ENCODE measurements at places on chromosomes 11 and 22.
A peak's percentile ranks its signal among the peaks of the same experiment; 100 is the strongest.

DNA sequence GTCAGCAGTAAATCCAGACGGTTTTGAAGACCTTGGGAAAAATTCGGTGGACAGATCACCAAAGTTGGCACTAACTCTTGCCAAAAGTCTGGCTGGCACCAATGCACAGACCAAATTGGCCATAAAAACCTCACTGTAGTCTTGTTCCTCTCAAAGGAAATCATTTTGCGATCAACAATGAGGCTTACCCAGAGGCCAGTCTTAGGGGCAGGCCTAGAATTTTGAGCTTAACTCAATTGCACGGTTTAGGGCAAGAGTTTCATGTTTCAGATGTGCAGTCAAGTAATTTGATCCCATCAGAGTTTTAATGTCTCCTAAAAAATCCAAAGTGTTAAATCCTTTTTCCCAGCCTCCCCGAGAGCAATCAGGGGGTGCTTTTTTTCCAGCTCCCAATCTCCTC lies 19.0 kb downstream of the MPPED2 start:
- no peak for DNase-seq

- DNase-seq = no peak
Measured at GRCh38 chr22:43500792-43501785, 89.3 kb downstream of the MPPED1 start.

- DNase-seq = no peak
Measured at GRCh38 chr11:20474882-20475517, 87.5 kb downstream of the PRMT3 start.

- no peak for DNase-seq
Measured at GRCh38 chr22:24833881-24834495, 28.0 kb downstream of the SGSM1 start.

- DNase-seq = no peak
Measured at GRCh38 chr11:16338393-16338792, 18.0 kb downstream of the SOX6 start.

DNA sequence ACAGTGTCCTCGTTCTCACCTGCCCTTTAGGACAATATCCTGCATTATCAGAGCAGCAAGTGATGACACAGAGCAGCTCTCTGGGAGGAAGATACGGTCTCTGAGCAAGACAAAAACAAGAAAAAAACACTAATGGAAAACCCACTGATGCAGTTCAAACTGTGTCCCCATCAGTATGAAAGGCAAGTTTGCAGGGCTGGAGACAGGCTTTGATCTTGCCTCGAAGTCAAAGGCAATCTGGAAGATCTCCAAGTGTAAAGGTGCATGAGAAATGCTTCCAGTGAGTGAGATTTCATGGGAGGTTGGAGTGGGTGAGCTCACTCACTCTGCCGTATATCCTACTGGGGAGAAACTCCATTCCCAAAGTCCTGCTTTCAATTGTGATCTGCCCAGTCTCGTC lies 157.5 kb downstream of the KIRREL3 start:
- no peak for DNase-seq

- DNase-seq = no peak
Measured at GRCh38 chr11:11528986-11529385, 92.8 kb downstream of the GALNT18 start.

DNA sequence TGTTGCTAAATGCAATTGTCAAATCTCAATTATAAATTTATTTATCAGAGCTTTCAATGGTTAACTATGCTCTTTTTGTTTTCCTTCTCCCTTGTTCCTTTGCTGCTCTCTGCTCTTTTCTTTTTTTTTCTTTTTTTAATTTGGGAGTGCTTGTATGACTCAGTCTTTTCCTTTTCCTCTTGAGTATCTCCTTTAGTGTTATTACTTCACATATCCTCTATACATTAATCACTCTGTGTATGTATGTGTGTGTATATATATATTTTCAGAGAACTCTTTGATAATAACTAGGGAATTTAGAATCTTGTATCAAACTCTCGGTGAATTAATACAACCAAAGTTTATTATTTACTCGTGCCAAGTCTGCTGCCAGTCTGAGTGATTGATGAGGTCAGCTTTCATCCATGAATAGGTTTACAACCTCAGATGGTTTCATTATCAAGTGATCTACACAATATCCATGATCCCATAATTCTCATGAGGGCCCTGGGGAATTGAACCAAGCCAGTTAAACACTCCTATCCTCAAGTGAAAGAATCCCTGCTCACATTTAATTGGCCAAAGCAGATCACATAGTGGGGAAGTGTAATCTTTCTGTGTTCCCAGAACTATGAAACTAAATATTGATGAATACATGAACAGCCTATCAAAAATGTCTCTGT lies 743.4 kb upstream of the CNTN5 start:
- DNase-seq = no peak

DNA sequence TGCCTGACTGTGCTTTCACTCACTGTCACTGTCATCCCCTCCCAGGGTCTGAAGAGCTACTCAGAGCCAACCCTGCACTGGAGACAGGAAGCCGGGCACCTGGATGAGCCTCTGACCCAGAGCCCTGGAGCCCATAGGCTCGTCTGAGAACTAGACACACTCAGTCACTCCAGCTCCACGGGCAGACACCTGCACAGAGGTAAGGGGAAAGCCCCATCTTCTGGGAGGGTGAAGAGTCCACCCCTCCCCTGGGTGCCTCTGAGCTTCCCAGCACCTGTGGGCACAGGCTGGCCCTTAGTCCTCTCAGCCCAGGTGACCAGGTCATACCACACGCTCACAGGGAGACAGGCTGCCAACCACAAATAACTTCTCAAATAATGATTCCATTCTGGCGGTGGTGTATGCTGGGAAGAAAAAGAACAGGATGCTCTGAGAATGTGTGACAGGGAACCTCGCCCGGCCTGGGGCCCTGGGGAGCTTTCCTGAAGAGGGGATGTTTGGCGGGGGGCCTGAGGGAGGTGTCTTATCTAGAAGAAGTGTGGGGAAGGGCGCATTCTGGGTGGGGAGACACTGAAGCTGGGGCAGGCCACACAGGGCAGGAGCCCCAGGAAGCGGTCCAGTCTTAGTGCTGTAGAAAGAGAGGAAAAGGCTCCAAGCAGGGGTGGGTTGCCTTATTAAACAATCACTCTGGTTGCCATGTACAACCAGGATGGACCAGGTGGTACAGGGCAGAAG lies 5.3 kb downstream of the CCDC157 start:
- no peak for DNase-seq

GRCh38 chr11:116792869-116793771 lies 1.4 kb upstream of the APOA5 start:
- DNase-seq = peak; percentile 92

GRCh38 chr11:1442163-1442562 lies 44.4 kb downstream of the MOB2 start:
- no peak for DNase-seq

DNA sequence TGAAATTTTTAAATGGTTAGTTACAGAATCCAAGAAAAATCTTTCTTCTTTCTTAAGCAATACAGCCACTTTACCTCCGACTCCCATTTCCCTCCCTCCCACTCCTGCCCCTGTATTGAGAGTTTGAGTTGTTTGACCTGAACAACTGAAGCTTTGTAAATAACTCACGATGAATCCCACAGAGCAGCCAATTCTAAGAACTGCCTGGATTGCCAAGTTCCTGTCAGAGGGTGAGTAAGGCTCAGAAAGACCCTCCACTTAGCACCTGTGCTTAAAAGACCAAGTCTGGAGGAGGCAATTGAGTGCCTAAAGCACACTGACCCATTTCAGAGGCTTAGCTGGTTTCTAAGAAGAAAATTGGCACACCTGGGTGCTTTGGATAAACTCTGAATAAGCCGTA lies 158.5 kb downstream of the MSANTD4 start:
- DNase-seq = no peak

DNA sequence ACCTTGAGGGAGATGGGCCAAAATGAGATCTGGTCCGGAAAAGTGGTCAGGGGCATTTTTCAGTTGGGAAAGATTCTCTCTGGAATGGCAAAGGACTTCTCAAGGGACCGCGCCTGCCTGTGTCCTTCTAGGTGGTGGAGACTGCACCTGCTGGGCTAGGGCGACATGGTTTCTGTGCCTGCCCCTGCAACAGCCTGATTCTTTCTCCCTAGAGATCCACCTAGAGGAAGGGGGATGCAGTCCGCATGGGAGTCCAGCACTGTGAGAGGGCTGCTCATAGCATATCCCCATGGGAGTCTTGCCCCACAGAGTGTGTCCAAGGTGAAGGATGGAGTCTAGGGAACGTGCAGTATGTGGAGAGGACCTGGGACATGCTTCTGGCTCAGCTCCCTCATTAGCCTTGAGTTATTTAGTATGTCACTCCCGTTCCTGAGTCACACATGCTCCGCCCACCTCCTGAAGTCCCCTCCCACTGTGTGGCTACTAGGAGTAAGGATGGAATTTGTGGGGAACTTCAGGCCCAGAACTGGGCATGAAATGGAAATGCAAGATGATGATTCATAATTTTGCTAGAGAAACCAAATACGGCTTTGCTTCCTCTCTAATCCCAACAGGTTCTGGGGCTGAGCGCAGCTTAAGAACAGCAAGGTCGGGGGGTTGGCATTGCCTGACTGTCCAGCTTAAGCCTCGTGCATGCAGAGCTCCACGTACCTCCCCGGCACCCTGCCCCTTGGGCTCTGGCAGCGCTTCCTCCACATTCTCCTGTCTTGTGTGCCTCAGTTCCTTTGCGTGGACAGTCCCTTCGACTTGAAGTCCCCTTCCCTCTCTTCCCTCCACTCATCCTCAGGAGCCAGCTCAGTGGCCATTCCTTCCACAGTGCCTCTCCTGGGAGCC lies 35.0 kb downstream of the GRIK4 start:
- DNase-seq = peak; percentile 97

GRCh38 chr11:100273066-100273815 lies 413.8 kb upstream of the ARHGAP42 start:
- DNase-seq = no peak

- DNase-seq = peak; percentile 97
Measured at GRCh38 chr22:35629406-35630216, 12.5 kb upstream of the MB start.

- DNase-seq = no peak
Measured at GRCh38 chr22:48320683-48321451, 1506.8 kb downstream of the BRD1 start.

GRCh38 chr22:46763051-46763705 lies 728 bp downstream of the TBC1D22A start:
- no peak for DNase-seq

GRCh38 chr11:95187723-95188122 lies 43.3 kb downstream of the SESN3 start:
- DNase-seq = no peak

DNA sequence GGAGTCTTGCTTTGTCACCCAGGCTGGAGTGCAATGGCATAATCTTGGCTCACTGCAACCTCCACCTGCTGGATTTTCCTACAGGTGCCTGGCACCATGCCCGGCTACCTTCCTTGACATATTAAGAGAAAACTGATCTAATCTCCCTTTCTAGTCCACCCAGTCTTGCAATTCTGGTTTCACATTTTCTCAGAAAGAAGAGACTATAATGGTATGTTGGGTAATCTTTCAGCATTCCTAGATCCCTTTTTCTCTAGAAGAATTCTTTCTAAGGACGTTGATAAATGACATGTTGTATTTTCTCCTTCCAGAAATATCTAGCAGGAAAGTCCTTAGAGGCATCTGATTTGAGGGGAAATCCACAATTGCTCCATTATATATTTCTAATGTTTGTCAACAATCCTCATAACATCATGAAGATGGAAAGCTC lies 10.4 kb upstream of the HSPA8 start:
- DNase-seq = peak; percentile 82

DNA sequence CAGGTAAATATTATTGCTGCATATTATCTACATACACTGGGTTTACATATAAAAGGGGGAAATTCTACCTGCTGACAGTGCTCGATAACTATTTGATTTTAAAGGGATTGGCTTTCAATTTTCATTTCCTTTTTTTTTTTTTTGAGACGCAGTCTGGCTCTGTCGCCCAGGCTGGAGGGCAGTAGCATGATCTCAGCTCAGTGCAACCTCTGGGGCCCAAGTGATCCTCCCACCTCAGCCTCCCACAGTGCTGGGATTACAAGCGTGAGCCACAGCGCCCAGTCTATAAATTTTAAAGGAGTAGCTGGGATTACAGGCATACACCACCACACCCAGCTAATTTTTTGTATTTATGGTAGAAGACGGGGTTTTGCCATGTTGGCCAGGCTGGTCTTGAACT lies 3.2 kb upstream of the PCF11 start:
- DNase-seq = no peak

DNA sequence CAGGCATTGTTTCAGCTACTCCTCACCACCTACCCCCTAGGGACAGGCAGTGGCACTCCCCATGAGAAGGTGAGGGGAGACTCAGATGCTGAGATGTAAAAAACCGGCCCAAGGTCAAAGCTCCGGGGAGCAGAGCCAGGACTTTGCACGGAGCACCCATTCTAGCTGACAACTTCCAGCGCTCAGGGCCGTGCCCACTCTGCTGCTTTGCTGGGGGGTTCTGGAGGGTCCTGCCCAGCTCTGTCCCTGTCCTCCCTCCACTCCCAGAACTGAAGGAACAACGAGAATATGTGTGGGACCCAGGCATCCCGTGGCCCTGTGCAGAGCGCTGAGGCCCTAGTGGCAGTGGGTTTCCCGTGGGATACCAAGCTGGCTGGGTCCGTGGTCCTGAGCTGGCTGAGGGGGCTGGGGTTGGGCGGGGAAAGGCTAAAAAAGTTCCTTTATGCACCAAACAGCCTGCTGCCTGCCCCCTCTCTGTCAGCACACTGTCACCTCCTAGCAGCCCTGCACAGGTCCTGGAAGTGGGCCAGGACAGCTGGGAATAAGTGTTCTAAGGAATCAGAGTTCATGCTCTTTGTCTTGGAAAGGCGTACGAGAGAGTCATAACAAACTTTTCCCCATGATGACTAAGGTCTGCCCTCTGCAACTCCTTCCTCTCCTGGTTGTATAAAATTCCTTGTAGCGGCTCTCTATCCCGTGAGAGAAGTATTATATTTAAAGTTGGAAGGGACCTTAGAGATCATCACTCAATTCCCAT lies 1.9 kb downstream of the MS4A10 start:
- DNase-seq = peak; percentile 72

- DNase-seq = no peak
Measured at GRCh38 chr11:5247472-5248192, 2.0 kb downstream of the HBG1 start.

GRCh38 chr11:29343465-29344333 lies 673.1 kb downstream of the KCNA4 start:
- peak; percentile 76 for DNase-seq

- no peak for DNase-seq
Measured at GRCh38 chr11:8971196-8971923, 7.1 kb upstream of the TMEM9B start.

DNA sequence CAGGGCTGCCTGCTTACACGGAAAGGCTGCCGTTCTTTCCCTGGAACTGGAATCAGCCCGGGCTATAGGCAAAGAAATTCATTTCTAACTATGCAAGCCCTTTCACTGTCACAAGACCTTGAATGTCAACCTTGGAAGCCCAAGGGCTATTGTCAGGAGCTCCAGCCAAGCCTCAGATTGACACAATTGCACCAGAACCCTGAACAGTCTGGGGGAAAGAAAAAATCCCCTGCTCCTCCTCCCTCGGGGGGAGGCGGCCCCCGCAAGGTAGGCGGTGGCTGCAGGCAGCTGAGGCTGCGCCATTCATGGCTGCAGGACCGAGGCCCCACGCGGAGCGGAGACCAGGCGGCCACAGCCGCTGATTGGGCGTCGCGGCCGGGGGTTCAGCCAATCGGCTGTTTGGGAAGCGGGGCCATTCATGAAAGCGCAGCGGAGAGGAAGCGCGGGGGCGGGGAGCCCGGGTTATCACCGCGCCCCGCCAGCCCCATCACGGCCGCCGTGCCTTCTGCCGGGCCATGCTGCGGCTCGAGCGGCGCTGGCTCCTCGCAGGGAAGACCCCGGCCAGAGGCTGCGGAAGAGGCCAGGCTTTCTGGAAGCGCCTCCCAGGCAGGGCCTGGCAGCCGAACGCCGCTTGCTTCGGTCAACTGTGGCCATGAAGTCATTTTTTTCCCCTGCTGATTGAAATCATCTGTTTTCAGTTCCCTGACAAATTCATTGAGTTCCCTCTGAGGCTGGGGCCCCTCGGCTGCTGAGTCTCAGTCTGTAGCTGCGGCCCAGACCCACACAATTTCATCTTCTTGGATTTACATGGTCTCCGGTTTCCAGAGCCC lies 38.1 kb upstream of the LINC01488 start:
- DNase-seq = peak; percentile 96
